H1 (cell line): ENCODE measurements at places on chromosomes 1 and 21.

- peak; percentile 13 for DNase-seq
Measured at GRCh38 chr1:2466958-2467554, 9.0 kb upstream of the PLCH2 start.

DNA sequence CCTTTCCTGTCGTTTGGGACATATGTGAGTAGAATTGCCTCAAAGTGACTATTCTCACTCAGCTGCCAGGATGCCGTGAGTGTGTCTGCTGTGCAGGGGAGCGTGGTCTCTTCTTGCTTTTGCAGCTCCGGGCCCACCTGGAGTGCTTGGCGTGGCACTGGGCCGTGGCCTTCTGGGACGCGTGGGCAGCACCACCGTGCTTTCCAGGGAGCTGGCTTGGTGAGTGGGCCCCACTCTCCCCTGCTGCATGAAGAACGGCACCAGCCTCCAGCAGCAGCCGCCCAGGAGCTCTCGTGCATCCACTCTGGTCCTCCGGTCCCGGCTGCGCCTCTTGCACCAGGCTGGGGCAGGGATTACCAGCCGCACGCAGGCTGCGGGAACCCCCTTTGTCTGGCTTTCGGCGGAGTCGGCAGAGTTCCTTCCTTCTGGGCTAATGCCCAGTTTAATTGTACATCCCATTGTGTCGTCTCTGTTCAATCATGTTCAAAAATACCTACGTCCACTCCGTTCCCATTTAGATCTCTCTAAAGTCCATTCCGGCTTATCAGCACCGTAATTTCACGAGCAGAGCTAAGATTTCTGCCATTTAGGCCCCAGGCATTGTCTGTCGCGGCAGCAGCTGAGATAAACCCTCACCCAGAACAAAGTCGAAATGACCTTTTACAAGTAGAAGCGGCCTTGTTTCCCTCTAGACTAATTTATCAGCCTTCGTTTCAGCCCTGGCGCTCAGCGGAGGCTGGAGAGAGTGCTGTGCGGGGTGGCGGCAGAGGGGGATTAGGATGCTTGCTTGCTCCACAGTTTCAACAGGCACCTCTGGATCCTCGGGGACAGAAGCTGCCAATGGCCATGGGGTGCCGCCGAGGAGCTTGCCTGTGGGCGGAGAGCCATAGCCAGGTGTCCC is 129.6 kb downstream of the PRDM16 start:
- no peak for DNase-seq

DNA sequence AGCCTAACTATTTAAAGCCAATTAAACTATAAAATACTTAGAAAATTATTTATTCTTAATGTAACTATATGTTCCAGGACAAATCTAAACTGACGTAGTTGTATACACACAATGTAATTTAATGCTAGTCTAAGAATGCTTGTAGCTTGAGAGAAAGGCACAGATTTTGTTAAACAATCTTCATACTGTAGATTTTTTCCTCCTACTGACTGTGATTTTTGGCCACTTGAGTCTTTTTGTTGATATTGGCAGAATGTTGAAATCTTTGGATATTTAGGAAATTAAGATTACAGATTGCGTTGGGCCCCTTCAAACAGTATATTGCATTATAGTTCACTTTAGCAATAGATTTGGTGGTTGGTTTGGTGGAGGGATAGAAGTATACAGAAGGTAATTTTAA is 40.5 kb downstream of the ATF3 start:
- DNase-seq, result no peak

DNA sequence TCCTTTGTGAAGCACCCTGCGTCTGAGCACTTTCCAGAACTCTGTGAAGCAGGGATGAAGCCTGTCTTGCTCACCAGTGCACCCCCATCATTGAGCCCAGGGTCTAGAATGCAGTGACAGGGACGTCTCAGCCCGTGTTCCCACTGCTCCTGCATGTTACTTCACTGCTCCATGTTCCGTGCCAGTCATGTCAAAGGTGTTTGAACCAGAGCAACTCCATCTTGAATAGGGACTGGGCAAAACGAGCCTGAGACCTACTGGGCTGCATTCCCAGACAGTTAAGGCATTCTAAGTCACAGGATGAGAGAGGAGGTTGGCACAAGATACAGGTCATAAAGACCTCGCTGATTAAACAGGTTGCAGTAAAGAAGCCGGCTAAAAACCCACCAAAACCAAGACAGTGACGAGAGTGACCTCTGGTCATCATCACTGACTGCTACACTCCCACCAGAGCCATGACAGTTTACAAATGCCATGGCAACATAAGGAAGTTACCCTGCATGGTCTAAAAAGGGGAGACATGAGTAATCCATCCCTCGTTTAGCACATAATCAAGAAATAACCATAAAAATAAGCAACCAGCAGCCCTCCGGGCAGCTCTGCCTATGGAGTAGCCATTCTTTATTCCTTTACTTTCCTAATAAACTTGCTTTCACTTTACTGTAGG is 63.2 kb downstream of the SDC3 start:
- no peak for DNase-seq

DNA sequence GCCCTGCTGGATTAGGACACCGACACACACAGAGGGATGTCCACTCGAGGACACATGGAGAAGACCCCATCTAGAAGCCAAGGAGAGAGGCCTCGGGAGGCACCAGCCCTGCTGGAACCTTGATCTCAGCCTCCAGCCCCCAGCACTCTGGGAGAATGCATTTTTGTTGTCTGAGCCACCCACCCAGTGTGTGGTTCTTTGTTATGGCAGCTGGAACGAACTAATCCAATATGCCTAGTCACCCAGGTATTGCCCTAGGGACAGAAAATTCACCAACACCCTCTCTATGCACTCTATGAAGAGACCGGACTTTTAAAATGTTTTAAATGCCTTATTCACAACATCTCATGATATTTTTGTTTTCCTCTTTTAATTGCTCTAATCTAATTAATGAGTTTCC is 117.4 kb downstream of the CRYAA start:
- DNase-seq, result no peak

- DNase-seq, result no peak
Measured at GRCh38 chr1:68449901-68450300, at the start of gene RPE65. Gene RPE65, minus strand, starts transcription at chr1:68449954. Its CDS starts 49 bp downstream, at chr1:68449905.

DNA sequence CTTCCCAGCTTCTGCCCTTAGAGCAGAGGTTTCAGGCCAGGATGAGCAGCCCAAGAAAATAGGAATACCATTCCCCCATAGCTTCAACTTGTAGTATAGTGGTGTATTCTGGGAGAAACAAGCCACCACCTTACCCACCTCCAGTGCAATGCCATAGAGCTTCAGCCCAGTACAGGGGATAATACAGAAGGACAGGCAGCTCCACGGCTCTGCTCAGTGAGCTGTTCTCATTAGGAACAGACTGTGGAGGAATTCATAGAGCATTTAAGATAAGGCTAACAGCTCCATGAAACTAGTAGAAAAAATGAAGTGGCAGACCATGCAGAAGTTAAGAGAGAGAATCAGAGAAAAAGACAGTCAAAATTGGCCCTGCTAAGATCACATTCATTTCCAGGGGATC is 294.7 kb upstream of the POGK start:
- no peak for DNase-seq

DNA sequence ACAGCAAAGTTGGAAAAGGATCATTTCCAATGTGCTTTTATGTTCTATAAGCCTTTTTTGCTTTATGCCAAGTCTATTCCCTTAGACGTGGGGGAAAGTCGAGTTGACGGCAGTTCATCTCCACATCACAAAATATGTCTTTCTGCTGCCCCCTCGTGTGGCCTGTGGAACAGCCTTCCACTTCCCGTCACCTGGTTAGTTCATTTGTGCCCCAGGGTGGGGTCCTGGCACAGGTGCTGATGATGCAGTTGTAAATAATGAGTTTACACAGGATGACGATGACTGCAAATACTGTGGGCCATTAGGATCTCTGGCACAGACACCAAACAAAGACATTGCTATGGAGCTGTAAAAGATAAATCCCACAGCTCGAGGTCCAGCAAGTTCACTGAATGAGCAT is 10.0 kb upstream of the OTUD3 start:
- no peak for DNase-seq

- DNase-seq, result no peak
Measured at GRCh38 chr1:31755850-31756492, 8.2 kb downstream of the ADGRB2 start.
